ENCODE measurements at places on chromosomes 4 and X.

GRCh38 chr4:22869235-22869634, 176.5 kb downstream of the GBA3 start:
- DNase-seq: no peak

DNA sequence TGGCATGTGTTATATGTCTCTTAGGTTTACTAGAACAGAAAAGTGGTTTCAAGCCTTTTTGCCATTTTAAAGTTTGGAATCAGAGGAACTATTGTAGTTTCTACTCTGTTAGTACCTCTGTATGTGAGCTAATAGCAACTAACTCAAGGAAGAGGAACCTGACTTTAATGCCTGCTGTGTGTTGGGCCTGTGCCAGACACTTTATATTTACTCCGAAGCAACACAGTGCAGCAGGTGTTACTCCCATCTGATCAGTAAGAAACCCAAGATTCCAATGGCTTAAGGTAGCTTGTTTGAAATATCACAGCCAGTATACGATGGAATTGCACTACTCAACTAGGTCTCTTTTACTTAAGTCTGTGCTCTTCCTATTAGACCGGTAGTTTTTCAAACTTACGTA, 79.2 kb downstream of the USP9X start:
- DNase-seq: no peak

GRCh38 chr4:5626913-5627312, 81.4 kb downstream of the EVC2 start:
- no peak for DNase-seq

- DNase-seq: no peak
Measured at GRCh38 chrX:53244610-53245009, 19.6 kb upstream of the KDM5C start.

- no peak for DNase-seq
Measured at GRCh38 chr4:100742045-100742444, 224.2 kb upstream of the EMCN start.

GRCh38 chr4:144902614-144903013, 195.4 kb downstream of the ANAPC10 start:
- no peak for DNase-seq

GRCh38 chr4:59102311-59102710, 1992.1 kb upstream of the IGFBP7 start:
- no peak for DNase-seq

DNA sequence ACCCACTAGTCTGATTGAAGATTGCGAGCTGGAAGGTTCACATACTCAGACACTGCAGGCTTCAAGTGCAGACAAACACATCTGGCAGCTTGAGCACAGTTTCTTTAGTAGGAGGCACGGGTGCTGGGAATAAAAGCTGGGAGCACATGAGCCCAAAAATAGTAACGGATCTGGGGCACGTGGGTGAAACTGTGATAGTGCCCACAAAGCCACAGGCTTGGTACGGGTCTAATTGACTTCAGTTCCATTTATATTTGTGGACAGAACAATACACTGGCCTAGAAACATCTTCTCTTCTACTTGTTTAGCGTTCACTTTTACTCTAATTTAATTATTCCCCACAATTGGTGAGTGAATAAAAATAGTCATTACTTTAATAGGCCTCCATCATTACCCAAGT, 2370.7 kb downstream of the PCDH7 start:
- DNase-seq: no peak

- no peak for DNase-seq
Measured at GRCh38 chr4:3227878-3228675, 20.9 kb upstream of the MSANTD1 start.

DNA sequence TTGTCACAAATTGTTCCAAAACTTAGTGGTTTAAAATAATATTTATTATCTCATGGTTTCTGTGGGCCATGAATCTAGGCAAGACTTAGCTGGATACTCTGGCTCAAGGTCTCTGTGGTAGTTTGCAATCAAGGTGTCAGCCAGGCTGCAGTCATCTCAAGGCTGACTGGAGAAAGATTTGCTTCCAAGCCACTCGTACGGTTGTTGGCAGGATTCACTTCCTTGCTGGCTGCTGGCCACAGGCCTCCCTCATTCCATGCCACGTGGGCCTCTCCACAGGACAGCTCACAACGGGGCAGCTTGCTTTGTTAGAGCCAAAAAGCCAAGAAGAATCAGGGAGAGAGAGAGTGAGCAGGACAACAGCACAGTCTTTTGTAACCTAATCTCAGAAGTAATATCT, 101.4 kb downstream of the WWC2 start:
- DNase-seq: peak; percentile 9

GRCh38 chrX:12978205-12979025, 3.5 kb downstream of the TMSB4X start:
- no peak for DNase-seq

GRCh38 chr4:100933628-100934027, 413.7 kb downstream of the PPP3CA start:
- DNase-seq: no peak

GRCh38 chr4:132328761-132329160, 820.3 kb upstream of the PCDH10 start:
- no peak for DNase-seq

DNA sequence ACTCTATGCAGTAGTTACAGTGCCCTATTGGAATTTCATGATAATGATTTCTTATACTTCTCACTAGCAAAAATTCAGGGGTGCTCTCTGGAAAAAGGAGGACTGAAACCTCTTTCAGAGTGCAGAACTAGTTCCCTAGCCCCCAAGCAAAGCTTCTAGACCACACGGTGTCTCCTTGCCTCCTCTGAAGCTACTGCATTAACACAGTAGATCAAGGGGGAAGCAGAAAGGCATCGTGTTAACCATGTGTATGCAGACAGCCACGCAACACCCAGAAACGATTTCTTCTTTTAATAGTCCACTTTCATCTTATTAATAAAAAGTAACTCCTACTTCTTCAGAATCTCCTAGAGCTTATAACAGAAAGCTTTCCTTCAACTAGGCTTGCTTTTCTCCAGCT, 44.7 kb downstream of the MAML3 start:
- no peak for DNase-seq

DNA sequence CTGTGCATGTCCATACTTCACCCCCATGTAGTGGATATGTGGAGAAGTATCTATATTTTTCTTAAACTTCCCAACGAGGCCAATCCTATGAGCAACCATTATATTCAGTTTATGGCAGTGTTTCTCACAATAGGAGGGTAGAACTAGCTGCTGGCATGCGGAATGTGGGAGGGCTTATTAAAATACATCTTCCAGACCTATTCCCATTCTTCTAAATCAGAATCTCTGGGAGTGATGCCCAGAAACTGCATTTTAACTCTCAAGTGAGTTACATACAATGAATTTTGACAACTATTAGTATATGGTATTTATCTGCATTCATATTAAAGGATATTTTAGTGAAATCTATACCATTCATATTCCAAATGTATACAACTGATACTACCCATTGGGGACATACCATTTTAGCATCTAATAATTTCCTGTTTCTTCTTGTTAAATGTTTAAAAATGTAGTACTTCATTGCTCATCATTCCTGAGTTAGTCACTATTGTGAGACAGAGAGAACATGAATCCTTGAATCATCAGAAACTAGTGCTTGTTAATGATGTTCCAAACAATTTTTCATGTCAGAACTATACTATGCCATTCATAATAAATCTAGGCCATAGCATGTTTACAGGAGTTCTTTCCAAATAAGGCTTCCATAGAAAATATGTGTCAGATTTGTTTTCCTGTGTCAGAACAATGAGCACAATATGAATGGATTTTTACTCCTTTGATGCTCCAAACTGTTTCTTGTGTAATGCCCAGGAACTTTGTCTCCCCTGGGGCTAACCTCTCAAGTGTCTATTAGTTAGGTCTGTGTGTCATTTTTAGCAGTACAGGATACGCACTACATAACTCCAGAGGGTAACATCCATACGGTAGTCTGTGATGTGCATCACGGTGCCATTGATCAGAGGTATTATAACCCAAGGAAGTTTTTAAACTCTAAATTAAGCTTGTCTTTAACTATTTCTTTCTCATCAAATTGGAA, 198.8 kb upstream of the BMP3 start:
- DNase-seq: no peak

- no peak for DNase-seq
Measured at GRCh38 chr4:15234116-15234855, 193.5 kb upstream of the C1QTNF7 start.

GRCh38 chr4:140867356-140867755, 111.2 kb upstream of the TBC1D9 start:
- DNase-seq: no peak

DNA sequence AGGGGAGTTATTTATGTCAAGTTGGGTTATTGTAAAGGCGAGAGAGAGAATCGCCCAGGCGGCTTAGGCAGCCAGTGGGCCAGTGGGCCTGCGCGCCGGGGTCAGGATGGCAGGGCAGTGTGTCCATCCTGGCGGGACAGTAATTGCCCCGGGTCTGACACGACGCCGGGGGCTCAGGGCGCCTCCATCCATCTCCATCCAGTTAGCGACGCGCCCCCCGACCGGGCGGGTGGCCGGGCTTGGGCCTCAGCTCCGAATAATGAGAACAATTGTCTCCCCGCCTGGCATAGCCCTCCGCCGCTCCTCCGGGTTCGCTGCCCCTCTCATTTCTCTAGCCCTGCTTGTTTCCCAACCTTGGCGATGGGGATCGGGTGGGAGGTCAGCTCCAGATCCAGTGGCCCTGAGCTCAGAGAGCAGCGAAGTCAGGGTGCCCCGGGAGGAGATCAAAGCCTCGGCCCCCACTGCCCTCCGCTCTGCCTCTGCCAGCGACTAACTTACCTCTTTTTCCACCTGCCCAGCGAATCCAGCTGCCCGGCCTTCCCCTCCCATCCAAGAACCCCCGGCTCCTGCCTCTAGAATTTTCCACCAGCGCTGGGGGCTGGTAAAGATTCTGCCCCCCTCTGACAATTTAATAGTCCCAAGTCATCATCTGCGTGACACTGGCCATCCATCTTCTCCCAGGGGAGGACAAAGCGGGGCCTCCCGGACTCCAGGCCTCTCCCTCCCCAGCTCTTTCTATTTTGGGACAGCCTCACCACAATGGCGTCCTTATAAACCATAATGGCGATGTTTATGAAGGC, 56.9 kb upstream of the TMEM33 start:
- DNase-seq: no peak

DNA sequence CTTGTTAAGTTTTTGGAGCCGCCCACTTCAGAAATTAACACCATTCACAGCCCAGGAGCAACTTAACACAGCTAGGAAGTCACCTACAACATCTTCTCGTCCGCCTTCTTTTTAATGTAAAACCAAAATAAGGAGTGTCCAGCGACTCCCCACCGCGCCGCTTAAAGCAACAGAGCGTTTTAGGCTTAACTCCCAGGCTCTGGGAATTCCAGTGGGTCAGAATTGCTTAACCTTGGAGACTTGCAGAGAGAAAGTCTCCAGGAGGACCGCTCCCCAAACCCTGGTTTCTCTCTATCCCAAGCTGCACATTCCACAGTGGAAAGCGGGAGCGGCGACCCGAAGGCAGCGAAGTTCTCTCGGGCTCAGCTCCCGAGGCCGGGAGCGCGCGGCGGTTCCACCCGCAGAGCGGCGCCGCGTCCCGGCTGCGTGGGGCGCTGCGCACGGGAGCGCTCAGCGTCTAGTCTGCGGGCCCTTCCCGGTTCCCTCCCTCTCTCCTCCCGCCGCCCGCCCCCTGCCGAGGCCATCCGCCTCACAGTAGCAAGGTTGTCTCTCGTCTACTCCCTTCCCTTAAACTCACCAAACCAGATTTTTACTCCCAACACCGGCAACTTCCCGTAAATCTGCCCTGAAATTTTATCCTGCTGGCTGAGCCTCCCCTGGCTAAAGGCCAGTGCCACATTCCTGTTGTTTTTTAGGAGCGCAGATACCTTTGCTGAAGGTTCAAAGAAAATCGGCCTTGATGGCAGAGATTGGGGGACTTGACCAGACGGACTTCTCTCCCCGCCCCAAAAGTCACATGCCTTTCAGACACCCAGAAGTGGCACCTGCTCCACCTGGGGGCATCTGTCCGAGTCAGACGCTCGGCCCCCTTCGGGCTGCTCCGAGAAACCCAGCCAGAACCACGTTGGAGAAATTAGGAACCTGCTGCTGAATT, at the start of gene RBM47:
Gene RBM47, minus strand, starts transcription at position 464 of the 934 bp plus-strand sequence. CDS start 190,971 bp downstream, outside the sequence.
- peak; percentile 27 for DNase-seq

- no peak for DNase-seq
Measured at GRCh38 chrX:153582896-153583295, 16.0 kb downstream of the CCNQ start.

DNA sequence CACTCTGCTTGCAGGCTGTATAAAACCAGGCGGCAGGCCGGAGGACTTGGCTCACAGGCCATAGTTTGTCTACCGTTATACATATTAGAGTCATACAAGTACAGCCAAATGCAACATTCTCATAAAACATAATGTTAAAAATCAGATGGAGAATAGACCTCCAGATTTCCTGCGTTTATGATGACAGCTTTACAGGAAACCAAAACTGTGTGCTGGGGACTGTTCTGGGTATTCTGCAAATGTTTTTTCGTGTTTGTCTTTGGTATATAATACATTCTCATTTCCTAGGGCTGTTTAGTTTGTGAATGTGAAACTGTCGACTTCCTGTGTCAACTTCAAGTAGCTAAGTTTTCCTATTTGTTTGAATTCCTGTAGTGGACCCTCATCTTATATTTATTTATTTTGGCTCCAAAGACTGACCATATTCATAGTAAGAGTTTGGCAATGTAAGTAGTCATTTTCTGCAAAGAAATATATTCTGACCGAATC, 79.5 kb upstream of the FAM9C start:
- DNase-seq: no peak

DNA sequence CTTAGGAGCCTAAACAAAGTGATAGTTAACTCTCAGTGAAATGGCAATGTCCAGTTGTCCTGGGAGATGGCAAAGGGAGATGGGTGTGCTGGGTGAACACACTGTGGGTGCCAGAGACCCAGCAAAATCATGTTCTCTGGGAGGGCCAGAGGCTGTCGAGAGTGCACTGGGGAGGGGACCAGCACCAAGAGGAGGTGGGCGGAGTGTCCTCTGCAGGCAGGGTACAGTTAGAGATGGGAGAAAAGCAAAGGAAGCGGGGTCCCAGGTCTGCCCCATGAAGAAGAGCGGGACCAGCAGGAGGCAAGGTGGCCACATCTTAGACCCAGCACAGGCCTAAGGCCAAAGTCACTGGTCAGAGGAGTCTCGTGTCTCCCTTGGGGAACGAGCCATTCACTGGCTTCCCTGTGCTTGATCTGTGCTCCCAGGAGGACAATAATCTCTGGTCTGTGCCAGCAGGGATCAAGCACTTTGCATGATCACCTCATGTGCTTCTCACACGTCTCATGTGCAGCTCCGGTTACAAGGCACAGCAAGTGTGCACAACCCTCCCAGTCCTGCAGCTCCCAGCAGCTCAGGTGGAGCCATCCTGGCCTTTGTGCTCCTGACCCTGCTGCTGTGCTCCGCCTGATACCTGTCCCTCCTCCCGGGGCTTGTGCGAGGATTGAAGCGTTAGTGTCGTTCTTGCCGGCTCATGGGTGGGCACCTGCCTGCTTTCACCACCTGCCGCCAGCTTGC, 100.9 kb downstream of the FAM53A start:
- DNase-seq: no peak

DNA sequence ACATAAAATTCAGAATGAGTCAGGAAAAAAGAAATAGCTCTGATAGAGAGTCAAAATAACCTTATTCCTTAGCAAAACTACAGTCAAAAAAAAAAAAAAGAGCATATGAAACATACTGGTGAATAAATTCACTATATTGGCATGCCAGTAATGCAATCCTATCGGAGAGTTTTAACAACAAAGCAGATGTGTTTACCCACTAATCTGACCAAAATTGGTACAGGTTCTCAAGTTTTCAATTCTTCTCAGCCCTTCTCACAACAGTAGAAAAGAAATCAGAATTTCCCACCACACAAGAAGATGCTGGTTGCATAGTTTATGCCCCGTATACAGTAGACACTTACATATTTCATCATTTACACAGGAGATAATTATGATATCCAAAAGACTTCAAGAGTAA, 59.4 kb downstream of the LCORL start:
- DNase-seq: no peak

GRCh38 chr4:94623126-94623911, 134.4 kb upstream of the BMPR1B start:
- DNase-seq: no peak
